ENCODE measurements at places on chromosomes 3 and 15.

GRCh38 chr3:89570465-89570864 lies 463.0 kb downstream of the EPHA3 start:
- no peak for DNase-seq

DNA sequence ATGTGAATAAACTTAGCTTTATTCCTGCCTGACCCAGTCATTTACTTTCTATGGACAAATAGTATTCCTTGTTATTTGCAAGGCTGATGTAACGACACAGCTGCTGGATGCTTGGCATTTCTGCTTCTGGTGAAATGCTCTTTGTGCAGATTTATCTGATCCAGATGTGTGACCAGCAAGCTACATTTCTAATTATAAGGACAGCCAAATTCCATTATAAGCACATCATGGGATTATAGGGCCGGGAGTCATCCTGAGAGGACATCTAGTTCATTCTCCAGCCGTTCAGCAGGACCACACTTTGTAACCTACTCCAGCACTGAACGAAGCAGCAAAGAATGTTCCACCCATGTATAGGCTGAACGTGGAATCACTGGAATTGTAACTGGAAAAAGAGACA lies 42.9 kb downstream of the FNDC3B start:
- peak; percentile 98 for DNase-seq

- DNase-seq, result peak; percentile 33
Observed at GRCh38 chr15:67456677-67457529, 64.0 kb upstream of the C15orf61 start.

- no peak for DNase-seq
Observed at GRCh38 chr3:180421221-180421620, 180.7 kb upstream of the TTC14 start.

DNA sequence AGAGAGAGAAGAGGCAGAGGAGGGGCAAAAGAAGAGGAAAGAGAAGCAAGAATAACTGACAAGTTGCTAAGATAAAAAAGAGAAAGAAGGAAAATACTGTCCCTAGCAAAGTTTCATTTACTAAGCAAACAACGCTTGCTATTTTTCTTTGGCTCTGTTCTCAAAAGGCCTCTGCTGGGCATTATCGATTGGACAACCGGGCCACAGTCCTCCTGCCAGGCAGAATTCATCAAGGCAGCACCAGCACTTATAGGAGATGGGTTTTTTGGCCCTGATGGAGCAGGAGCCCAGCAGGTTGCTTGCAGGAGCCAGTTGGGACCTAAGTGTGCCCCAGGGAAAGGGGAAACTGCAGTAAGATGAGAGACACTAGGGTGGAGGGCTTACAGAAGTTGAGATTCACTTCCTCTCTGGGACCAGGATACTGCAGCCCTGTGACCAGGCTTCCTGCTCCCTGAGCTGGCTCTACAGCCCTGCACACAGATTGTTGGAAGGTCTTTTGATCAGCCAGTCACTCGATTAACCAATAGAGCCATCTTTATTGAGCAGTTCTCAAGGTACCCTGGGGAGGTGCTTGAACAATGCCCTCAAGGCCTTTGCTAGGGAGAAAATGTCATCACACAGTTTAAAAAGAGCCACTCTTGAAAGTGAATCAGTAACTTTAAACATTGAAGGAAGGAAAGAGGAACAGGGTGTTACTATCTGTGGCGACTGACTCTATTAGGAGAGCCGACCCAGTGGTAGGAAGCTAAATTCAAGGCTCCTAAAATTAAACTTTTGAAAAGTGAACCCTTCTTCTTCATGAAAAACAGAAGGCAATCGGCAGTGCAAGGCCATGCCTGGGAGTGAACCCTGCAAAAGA lies 28.8 kb upstream of the GLCE start:
- DNase-seq, result no peak

- no peak for DNase-seq
Observed at GRCh38 chr15:81146006-81146405, 11.9 kb downstream of the CFAP161 start.

DNA sequence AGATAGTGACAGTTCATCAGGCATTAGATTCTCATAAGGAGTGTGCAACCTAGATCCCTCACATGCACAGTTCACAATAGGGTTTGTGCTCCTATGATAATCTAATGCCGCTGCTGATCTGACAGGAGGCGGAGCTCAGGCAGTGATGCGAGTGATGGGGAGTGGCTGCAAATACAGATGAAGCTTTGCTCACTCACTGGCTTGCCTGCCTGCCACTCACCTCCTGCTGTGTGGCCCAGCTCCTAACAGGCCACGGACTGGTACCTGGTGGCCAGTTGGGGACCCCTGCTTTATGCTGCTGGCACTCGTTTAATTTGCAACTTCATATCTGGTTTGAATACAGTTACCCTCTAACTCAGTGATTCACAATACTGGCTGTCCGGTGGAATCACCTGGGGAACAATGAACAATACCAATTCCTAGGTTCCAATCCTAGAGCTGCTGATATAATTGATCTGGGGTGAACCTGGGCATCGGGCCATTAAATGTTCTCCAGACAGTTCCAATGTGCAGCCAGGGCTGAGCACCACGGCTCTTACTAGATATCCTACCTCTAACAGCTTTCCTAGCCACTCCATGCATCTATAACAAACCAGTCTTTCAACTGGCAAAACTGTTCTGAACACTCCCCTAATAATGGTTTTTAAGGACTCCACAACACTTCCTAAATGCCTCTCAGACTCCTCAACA lies 131.4 kb downstream of the ATP1B3 start:
- DNase-seq, result no peak

Measured in fibroblast of skin of left biceps (primary cell).